ENCODE measurements at places on chromosomes 16 and 17. TPM values are rescaled to one million over a fixed set of nuclear protein-coding genes. Genes with fewer than 3 reads are reported as not detected.

DNA sequence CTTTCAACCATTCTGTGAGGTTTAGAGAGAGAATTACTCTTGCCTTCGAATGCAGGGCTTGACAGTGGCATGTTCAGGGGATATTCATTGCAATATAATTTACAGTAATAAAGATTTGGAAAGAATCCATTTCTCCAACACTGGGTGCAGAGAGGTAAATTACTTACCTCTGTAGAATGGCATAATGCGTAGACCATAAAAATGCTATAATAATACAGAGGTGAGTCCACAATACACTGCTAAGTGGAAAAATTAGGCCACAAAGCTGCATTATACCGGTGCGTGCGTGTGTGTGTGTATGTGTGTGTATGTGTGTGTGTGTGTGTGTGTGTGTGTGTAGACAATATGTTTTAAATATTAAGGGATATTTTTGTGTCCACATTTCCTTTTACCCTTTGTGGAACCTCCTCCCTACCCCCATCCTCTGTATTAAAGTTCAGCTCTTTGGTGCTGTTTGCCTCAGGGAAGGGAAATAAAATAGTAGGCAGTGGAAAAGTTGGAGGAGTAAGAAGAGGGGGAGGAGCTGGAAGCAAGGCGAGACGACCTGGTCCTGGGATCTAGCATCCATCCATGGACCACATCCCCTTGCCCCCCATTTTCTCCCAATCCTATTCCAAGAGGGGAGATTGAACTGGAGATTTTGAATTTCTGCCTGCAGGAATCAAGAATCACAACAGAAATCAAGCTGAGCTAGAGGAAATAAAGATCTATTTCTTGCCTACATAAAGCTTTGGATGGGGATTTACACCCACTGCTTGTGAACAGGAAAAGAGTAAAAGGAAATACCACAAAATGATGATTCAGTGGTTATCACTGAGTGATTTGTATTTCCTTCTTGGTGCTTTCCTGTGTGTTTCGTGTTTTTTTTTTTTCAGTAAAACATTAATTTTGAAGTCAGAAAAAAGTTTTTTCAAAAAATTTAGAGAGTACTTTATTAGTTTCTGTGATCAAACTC lies 124.8 kb downstream of the RGS9 start:
- peak; percentile 78 for ATAC-seq

GRCh38 chr17:48748718-48749566 lies 20.4 kb upstream of the HOXB13 start:
- ATAC-seq: no peak

DNA sequence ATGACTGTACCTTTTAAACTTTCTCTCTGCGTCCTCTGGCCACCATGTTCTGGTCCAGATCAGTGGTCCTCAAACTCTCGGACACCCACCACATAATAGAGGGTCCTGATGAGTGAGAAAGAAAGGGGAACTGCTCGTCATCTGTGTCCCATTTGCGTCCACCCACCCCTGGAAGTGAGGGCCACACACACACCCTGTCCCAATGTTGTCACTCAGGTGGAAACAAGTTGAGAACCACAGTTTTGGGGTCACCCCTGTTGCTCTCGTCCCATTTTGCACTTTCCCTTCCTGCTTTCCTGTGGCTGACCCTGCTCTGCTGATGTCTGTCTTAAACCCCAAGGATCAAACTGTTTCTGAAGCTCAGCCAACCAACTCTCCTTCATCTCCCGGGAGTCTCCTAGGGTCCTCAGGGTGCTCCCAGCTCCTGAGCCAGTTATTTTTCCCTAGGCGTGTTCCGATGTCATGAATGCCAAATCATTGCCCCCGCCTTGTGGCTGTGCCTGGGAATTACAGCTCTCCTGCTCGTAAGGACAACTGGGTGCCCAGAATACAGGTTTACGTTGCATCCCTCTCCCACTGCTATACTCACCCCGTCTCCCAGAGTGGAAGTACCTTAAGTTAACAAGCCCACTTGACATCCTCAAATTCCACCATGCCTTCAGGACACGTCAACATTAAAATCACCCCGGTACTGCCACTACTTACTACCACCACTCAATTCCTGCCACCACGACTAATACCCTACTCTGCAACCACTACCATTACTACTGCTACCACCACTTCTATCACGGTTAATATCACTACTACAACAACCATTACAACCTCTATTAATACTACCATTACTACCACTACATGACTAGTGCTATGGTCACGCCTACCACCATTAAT lies 26.0 kb upstream of the HNF1B start:
- ATAC-seq: no peak

Gene ASIC2
- not detected for total RNA-seq

GRCh38 chr16:67517155-67517445 lies 11.5 kb upstream of the RIPOR1 start:
- ATAC-seq: no peak

DNA sequence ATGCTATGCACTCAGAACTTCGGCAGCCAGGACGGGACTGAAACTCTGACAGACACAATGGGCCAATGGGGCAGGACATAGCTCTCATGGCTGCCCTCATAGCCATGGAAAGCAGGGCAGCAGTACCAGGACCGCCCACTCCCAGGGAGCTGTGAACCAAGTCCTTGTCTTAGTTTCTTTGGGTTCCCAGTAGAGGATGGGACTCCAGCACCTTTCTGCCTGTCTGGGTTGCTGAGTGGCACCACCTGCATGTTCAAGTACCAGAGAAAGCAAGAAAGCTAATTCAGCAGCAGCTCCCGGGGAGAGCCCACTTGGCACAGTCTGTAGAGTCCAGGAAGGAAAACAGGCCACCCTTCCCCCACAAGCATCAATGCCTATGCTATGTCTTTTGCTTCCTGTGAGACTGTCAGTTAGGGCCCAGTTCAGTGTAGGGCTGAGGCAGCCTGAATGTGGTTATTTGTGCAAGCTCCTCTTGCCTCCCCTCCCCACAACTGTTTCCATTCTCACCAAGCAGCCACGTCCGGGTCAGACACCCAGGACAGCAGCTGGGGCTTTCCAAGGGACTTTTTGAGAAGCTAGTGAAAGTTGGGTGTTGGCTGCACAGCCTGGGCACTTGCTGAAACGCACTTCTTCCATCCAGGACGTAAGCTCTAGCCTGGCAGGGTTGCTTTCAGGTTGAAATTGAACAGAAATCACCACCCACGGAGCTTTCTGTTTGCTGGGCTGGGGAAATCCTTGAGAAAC lies 7.8 kb downstream of the SUPT4H1 start:
- peak; percentile 86 for ATAC-seq

DNA sequence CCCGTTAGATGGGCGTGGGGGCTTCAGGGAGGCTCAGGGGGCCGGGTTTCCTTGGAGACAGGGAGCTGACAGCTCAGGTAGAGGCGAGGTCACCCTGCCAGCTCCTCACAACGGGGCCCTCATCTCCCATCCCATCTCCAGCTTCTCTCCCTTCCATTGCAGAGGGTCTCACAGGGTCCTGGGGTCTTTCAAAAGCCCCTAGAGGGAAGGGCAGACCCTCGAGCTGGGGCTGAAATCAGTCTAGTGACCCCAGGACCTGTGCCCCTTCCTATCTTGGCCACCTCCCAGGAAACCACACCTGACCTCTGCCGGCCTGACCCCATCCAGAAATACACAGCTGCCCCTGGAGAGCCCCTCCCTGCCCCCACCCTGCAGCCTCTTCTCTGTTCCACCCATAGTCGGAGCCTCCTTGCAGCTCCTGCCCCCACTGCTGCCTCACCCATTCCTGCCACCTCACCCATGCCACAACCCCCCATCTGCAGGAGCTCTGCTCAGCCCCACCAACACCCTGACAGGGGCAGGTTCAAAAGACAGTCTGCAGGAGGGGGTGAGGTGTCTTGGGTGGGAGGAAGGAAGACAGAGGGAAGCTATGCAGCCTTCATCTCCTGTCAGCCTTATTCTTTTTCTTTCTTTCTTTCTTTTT lies 23.4 kb downstream of the PIK3R5 start:
- ATAC-seq: no peak

GRCh38 chr16:72940886-72941285 lies 107.0 kb downstream of the ZFHX3 start:
- ATAC-seq: no peak

GRCh38 chr17:82170412-82170961 lies 42.2 kb downstream of the CCDC57 start:
- ATAC-seq: no peak

Measured in activated T-helper 17 cell treated with anti-CD3 and anti-CD28 coated beads, Interleukin-2, amount 50 U/mL, for 72 hours (primary cell).